ENCODE measurements at places on chromosomes 2 and 18.

- H3K4me1 ChIP-seq = no peaks in the 10 kb centered on the region
- H3K4me3 ChIP-seq = no peak overlapping the region
- H3K27ac ChIP-seq = no peak overlapping the region
- H3K36me3 ChIP-seq = no peaks in the 10 kb centered on the region
These were observed 45.5 kb downstream of the SERPINB7 start for GRCh38 chr18:63820694-63821093.

GRCh38 chr2:231780123-231780908, 766 bp downstream of the PDE6D start:
- no peaks in the 10 kb centered on the region for H3K27me3 ChIP-seq
- no peaks in the 10 kb centered on the region for H3K36me3 ChIP-seq
- peak; percentile 26 for DNase-seq
- peaks cover 9% of the 10 kb centered on the region for H3K4me1 ChIP-seq
- no peak overlapping the region for H3K27ac ChIP-seq

DNA sequence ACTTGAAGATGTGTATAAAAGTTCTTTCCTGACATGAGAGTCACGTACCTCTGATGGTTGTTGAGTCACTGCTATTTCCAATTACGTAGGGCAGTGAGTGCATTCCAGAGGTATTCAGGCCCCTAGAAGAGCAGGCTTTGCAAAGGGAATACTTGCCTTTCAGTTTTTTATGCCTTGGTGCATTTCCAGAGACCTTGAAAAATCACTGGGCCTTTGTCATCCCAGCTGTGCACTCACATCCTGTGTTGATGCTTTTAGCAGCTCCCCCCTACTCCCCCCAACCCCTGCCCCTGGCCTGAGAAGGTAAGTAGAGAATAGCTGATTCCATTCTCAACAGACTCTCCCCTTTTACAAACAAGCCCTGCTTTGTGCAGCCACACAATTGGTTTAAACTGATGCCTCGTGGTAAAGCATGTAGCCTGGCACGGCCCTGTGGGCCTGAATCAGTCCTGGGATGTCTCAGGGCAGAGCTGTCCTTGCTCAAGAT, 174.2 kb downstream of the PRPF40A start:
- H3K4me1 ChIP-seq = no peaks in the 10 kb centered on the region
- no peaks in the 10 kb centered on the region for H3K36me3 ChIP-seq
- H3K27me3 ChIP-seq = peaks cover 4% of the 10 kb centered on the region
- no peak for DNase-seq
- no peak overlapping the region for H3K4me3 ChIP-seq

DNA sequence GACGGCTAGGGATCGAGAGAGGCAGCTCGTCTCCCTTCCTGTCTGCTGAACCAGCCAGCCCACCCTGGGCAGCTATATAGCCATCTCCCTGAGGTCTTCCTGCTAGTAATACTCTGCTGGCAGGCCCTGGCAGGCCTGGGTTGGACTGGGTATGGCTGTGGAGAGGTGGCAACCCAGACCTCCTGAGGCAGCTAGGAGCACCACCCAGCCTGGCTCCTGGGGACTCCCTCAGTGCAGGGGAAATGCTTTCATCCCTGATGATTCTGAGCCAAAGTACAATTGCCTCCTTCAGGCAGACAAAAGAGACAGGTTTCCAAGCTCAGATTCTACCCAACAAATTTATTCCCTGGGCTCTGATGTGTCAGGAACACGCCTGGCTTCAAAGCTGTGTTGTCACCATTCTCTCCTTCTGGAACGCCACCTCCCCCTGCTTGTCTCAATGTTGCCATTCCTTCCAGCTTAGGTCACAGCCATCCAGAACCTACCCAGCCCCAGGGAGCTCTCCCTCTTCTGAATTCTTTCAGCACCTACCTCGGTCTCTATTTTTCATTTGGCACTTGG, 4.7 kb upstream of the DNAJB2 start:
- no peak overlapping the region for H3K4me3 ChIP-seq
- H3K4me1 ChIP-seq = peaks cover 26% of the 10 kb centered on the region
- DNase-seq = no peak
- H3K36me3 ChIP-seq = no peaks in the 10 kb centered on the region
- no peak overlapping the region for H3K27ac ChIP-seq

- no peak overlapping the region for H3K4me3 ChIP-seq
- no peaks in the 10 kb centered on the region for H3K36me3 ChIP-seq
- peaks cover 21% of the 10 kb centered on the region for H3K4me1 ChIP-seq
- DNase-seq = no peak
These were observed 2.3 kb upstream of the BCL11A start for GRCh38 chr2:60555783-60556139.
